Stimulated activated CD8-positive, alpha-beta memory T cell treated with anti-CD3 and anti-CD28 coated beads, Interleukin-4, amount 100 ng/mL, for 4 hours (primary cell): ENCODE measurements at places on chromosomes 1 and 21.
A peak's percentile ranks its signal among the peaks of the same experiment; 100 is the strongest.

DNA sequence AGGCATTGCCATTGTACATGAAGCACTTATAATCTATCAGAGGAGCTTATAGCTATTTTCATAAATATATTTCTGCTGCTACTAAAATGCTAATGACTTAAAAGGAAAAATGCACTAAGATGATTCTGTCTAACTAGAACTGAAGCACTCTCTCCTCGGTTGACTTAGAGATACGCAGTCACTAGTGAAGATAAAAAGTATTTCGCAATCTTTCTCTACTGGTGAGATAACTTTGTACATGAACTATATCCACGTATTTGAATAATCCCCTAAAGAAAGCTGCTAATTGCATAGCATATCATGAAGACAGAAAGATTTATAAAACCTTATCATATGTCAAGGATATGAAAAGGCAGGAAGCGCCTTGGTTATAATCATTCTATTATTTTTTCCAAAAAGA, 658.1 kb upstream of the PRMT6 start:
- no peak for DNase-seq

DNA sequence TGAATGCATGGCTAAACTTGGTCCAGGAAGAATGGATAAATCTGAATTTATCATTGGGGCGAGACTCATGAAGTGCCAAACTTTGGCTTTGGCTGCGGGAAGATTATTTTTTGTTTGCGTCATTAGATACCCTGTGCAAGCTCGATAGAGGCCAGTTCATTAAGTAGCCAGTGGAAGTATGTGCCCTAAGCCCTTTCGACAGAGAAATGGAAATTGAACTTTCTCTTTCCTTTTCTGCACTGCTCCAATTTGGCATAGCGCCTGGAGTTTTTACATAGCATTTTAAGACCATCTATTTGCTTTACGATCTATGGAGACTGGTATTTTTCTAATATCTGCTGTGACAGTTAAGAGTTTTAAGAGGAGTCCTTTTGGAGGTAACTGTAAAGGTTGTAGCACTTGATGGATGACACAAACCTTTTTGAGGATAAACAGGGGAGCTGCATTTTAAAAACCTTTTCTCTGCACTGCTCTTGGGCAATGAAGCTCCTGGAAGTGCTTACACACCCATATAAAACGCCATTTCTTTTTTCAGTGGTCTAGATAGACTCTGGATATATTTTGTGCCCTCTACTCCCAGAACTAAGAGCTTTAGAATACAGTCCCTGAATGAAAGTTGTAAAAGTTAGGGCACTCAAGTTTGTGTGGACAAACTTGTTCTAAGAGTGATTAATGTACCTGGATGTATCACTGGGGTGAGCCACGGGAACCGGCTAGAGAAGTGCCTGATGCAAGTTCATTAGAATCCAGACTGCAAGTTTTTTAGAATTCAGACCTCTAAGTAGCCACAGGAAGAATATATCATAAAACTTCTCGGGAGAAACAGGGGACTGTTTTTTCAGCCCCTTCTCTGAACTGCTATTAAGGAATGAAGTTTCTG, 41.3 kb upstream of the CFHR3 start:
- no peak for DNase-seq

- no peak for DNase-seq
Measured at GRCh38 chr21:38740090-38740489, 65.6 kb upstream of the ETS2 start.

GRCh38 chr1:116540088-116540487, 30.7 kb downstream of the CD58 start:
- no peak for DNase-seq

GRCh38 chr1:175094626-175095025, 27.0 kb downstream of the TNN start:
- no peak for DNase-seq

DNA sequence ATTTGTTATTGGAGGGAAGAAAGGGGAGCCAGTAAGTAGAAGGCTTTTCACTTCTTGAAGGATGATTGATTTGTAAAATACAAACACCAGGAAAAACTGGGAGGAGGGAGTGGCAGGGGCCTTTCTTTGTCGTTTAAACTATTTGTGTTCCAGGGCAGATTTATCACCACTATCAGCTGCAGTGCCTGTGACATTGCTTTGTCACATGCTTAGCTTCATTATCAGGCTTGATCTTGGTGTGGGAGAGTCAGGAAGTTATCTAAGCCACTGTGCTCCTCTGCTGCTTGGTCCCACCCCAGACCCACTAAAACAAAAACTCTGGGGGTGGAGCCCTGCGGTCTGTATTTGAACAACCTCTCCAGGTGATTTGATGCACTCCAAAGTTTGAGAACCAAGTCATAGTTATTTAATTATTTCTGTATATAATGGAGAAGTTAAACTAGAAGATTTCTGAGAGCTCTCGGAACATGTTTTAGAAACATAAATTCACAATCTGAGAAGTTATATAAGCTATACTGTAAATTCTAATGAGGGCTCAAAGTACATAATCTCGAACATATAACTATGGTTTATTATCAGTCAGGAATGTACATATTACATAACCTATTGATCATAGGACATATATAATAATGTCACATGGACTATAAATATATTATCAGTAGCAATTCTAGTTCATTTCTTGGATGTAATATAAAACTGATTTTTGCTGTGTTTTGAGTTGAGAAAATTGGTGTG, 87.9 kb downstream of the CDC14A start:
- peak; percentile 49 for DNase-seq

DNA sequence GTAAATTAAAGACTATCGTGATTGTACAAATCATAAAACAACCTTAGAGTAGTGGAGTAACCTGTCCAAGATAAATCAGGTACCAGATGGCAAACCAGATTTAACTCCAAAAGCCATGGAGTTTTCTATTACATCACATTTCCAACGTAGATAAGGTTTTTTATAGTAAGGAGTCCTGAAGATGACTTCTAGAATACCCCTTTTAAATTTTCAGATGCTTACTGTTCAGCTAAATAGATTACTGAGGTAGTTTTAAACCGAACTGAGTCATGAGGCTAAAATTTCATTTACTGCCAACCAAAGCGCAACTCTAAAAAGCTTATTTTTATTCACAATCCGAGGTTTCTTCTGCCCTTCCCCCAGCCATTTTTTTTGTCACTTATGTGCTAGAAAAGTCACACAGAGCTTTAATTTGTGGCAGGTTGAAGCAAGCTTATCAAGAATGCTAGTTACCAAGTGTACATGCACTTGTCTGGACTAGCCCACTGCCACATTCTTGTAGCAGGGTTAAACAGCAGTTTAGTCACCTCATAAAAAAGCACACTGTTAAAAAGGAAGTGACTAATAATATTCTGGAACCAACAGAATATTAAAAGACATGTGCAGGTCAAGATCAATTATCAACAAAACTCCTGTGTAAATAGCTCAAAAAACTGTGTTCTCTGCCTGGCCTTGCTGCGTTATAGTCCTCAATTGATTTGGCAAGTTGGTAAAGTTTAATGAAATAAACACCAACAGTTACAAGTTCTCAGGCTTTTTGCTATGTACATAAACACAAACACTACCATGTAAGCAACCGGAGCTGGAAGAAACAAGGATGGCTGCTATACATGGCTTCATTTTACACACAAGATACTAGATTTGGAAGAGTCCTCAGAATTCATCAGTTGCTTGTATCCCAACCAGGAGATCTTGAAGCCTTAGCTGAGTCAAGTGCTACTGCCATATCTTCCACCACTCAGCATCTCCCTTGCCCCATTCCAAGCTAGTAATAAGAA, 180.3 kb upstream of the DMRTA2 start:
- DNase-seq = no peak

DNA sequence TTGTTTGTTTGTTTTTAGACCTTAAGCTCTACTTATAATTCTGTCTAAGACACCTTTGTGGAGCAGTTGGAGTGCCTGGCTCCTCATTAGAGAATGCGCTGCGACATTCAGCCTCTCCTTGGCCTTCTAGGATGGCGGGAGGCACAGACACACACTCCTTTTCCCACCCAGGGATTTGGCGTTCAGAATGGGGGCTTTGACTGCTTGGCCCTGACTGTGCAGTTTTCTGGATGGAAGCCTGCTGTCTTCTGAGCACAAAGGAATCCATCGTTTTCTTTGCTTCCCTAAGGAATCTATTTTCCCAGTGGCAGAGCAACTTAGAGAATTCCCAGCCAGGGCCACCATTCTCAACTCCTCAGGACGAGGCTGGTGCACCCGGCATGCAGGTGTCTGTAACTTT, 83.6 kb downstream of the GALNT2 start:
- DNase-seq = no peak

DNA sequence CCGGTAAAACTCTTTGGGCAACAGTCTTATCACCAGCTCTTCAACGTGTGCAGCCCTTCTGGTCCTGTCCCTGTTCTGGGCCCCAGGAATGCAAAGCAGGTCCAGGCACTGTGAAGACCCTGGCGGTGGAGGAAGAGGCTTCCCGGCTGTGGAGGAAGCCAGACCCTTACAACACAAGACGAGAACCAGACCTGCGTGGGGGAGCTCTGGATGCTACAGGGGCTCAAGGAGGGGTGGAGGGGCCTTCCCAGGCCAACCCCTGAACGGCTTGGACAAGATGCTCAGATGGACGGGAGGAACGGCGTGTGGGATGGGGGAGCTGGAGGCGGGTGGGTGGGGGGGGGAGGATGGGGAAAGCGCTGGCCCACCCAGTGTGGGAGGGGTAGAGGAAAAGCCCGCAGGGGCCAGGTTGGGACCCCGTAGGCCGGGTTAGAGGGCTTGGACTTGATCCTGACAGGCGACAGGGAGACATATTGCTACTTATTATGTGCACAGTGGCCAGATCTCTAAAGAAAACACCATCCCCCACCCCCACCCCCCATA, 5.1 kb upstream of the OLIG2 start:
- DNase-seq = no peak

DNA sequence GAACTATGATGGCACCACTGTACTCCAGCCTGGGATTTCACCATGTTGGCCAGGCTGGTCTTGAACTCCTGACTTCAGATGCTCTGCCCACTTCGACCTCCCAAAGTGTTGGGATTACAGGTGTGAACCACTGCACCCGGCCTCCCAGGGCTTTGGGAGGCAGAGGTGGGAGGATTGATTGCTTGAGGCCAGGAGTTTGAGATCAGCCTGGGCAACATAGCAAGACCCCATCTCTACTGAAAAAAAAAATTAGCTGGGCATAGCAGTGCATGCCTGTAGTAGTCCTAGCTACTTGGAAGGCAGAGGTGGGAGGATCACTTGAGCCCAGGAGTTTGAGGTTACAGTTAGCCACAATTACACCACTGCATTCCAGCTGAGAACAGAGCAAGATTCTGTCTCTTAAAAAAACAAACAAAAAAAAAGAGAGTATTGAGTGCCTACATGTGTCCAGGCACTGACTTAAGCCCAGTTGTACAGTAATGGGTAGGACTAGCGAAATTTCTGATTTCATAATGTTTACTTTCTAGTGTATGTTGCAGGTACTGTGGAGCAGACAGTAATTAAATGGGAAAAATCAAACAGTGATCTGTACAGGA, 4.2 kb downstream of the MANEAL start:
- DNase-seq = no peak

GRCh38 chr21:38753557-38753971, 52.2 kb upstream of the ETS2 start:
- no peak for DNase-seq

DNA sequence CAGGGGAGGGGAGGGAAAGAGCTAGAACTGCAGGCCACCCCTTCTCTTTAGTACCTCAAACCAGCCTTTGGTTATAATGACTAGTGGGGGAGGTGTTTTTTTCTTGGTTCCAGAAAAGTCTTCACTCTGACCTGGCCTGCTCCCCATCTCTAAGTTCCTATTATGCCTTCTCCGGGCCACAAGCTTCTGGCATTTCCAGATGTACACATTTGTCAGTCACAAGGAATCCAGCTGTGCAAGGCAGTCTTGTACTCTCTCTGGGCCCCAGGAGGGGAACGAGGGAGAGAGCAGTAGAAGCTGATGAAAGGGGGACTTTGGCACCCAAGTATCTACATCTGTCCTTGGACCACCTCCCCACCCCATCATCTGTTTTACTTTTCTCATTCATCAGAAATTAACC, 2.7 kb upstream of the FALEC start:
- DNase-seq = no peak

DNA sequence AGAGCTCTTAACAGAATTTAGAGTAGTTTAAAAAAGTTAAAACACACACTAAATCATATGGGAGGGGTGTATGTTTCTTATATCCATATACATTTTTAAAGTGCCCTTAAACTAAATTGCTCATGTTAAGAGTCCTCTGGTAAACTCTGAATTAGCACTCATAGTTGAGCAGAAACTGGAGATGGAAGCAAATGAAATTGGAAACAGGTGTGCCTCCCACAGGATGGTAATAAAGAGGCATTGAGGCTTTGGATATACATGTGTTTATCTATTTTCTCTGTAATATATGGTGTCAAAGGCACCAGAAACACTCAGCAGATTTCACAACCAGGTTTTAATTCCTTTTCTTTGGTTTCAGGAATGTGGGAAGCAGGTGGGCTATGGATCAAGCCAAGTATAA, 188.6 kb downstream of the HS2ST1 start:
- no peak for DNase-seq

DNA sequence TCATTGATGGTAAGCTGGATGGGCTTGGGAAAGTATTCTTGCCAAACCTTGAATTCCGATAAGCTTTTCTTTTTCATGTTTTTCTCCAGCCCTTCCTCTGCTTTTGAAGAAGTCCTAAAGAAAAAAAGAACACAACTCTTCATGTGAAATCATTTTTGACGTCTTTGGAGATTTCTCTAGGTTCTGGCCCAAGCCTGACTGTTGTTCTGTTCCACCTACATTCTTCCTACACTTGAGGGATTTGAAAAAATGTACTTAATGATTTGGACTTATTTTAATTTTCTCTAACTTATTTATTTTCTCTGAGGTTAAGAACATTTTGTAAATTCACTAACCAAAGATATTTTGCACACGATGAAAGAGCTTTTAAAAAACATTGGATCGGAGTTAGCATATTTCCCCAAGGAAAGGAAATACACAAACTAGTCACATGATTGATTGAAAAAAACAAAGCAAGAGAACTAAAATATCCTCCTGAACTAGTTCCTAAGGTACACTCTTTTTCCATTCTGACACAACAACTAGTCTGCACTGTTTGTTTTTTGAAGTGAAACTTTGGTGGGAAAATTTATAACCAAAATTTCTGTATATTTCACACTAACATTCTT, 82.3 kb downstream of the LTN1 start:
- no peak for DNase-seq

GRCh38 chr21:44886113-44887075, 12.9 kb upstream of the PTTG1IP start:
- no peak for DNase-seq

- DNase-seq = no peak
Measured at GRCh38 chr1:21066356-21067012, 110.2 kb downstream of the EIF4G3 start.

DNA sequence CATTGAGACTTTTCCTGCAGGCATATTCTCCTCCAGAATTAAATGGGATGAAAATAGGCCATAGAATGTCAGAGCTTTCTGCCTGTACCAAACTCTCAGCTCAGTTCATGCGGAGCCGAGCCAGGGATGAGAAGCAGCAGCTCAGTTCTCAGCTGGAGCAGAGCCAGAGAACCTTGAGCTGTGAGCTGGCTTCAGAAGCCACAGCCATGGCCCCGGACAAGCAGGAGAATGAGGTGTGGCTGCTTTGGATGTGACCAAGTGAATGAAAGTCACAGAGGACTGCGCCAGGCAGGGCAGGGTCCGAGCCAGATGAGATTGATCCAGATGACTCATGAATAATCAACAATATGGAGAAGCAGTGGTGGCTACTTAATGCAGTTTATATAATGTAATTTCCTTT, 633.8 kb downstream of the NCAM2 start:
- no peak for DNase-seq
